Fibroblast of skin of back (primary cell): ENCODE measurements at places on chromosomes 6 and 20.

GRCh38 chr6:106102967-106103727, 17.0 kb downstream of the PRDM1 start:
- DNase-seq, result no peak

GRCh38 chr6:444653-445275, 53.2 kb downstream of the IRF4 start:
- DNase-seq, result no peak

DNA sequence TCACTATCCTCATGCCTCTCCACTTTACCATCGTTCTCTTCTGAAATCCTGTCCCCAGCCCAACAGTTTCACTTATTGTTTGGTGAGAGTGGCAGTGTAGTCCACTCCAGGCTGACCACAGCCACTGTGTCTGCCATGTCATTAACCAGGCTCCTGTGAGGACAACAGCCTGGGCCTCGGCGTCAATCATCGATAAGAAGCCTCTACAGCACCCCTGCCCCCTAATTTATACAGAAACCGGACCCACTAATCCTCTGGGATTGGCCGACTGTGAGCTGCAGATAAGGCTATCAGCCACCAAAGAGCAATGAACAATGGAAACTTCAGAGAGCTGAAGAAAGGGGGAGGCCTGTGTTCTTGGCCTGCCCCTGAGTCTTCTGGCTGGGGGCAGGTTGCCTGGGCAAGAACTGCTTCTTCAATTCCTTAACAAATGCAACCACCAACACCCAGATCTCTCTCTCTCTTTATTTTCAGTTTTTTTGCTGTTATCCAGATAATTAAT, 3.4 kb downstream of the EGFL8 start:
- DNase-seq, result no peak

DNA sequence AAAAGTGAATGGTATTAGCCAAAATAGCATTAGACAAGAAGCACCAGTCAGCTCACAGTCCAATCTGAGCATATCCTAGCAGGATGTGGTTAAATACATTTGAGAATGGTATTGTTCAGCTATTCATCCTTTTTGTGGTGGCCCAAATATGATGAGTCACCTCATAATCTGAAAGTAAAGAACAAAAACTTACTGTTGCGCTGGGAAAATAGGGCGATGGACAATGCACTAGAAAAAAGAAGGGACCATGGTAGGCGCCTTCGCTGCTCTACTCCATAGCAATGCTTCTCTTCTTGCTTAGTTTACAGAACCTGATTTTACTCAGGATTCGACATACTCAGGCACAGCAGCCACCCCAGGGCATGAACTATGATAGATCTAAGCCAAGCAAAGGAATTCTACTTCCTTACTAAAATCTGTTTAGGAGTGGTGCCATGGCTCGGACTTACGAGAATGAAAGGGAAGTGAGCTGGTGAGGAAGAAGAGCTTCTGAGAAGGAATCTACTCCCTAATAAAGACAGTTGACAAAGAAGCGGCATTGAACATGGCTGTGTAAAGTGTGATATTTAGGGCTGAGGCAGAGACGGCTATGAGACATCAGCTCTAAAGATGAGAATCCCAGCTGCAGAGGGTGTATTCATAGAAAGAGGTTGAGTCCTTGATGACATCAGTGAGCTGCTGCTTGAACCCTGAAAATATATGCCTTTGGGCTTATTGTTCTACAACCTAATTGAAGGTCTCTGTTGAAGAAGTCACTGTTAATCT, 16.6 kb upstream of the FBXO9 start:
- peak; percentile 97 for DNase-seq

DNA sequence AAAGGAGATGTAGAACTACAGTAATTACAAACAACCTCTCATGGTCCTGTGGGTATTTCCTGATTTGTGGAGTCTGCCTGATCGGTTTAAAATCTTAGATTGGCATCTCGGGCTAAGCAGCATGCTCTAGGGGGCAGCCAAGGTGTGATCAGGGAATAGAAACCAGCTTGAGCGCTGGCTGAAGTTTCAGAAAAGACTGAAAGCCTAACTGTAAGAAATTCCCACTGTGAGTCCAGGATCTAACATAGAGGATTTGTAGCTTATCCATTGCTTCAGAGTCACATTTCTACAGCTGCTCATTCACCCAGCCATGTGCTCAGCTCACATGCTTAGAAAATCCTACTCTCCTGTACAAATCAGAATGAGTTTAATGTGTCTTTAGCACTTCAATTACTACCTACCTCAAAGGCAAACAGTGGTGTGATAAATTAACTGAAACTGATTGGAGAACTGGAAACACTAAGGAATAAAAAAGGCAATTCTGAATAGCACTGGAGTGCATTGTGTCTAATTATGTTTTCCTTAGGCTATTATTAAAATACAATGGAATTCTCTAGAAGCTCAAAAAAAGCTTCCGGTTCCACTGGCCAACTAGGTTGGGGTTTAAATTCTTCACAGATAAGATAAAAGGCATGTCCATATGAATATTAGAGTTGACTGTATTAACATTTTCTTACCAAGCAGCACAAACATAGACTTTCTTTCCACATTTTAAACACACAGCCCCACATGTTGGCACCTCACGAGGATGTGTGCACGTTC, 73.8 kb upstream of the MPC1 start:
- DNase-seq, result peak; percentile 30

- DNase-seq, result no peak
Observed at GRCh38 chr20:58300321-58300720, 9.2 kb upstream of the RAB22A start.

- peak; percentile 80 for DNase-seq
Observed at GRCh38 chr6:144675231-144675861, 390.2 kb downstream of the UTRN start.

- DNase-seq, result no peak
Observed at GRCh38 chr6:47076422-47077344, 34.6 kb upstream of the ADGRF1 start.
